ENCODE measurements at places on chromosomes 5 and 9.

- H3K4me3 ChIP-seq, result no peak overlapping the region
- H3K27me3 ChIP-seq, result no peaks in the 10 kb centered on the region
- no peak overlapping the region for H3K27ac ChIP-seq
- no peak for DNase-seq
- H3K4me1 ChIP-seq, result peaks cover 17% of the 10 kb centered on the region
These were observed 6.5 kb upstream of the SPATA24 start for GRCh38 chr5:139410121-139410992.

DNA sequence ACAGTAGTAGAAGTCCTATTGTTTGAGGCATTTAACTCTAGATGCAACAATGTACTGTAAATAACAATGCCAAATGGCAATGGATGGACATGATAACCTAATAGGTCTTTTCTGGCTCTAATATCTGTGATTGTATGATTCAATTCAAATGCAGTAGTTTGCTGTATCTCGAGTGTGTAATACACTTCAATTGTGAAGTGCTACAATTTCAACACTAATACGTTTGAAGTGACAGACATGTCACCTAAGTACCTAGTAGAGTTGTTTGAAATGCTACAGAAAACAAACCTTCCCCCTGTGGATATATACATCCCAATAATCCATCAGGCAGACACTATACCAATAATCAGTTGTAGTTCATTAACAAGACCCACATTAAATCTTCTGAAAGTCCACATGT, 305.9 kb upstream of the ITGA1 start:
- H3K27me3 ChIP-seq, result no peaks in the 10 kb centered on the region
- no peak for DNase-seq
- no peak overlapping the region for H3K27ac ChIP-seq
- H3K4me1 ChIP-seq, result no peaks in the 10 kb centered on the region

- H3K4me3 ChIP-seq, result no peak overlapping the region
- no peak for DNase-seq
- H3K36me3 ChIP-seq, result no peaks in the 10 kb centered on the region
- H3K27me3 ChIP-seq, result peaks cover 8% of the 10 kb centered on the region
- H3K27ac ChIP-seq, result no peak overlapping the region
These were observed 22.0 kb upstream of the TGFBI start for GRCh38 chr5:136006761-136007251.

- H3K27me3 ChIP-seq, result no peaks in the 10 kb centered on the region
- peaks cover 7% of the 10 kb centered on the region for H3K36me3 ChIP-seq
- DNase-seq, result no peak
These were observed 32.3 kb downstream of the ERP44 start for GRCh38 chr9:100066539-100066938.

GRCh38 chr9:16830806-16831205, 39.7 kb downstream of the BNC2 start:
- H3K4me3 ChIP-seq, result no peak overlapping the region
- no peaks in the 10 kb centered on the region for H3K36me3 ChIP-seq
- DNase-seq, result no peak
- peaks cover 14% of the 10 kb centered on the region for H3K27me3 ChIP-seq

- no peaks in the 10 kb centered on the region for H3K4me1 ChIP-seq
- H3K27ac ChIP-seq, result no peak overlapping the region
- H3K27me3 ChIP-seq, result peaks cover 9% of the 10 kb centered on the region
- no peak overlapping the region for H3K4me3 ChIP-seq
These were observed 17.3 kb upstream of the ZNF474 start for GRCh38 chr5:122112063-122112462.

DNA sequence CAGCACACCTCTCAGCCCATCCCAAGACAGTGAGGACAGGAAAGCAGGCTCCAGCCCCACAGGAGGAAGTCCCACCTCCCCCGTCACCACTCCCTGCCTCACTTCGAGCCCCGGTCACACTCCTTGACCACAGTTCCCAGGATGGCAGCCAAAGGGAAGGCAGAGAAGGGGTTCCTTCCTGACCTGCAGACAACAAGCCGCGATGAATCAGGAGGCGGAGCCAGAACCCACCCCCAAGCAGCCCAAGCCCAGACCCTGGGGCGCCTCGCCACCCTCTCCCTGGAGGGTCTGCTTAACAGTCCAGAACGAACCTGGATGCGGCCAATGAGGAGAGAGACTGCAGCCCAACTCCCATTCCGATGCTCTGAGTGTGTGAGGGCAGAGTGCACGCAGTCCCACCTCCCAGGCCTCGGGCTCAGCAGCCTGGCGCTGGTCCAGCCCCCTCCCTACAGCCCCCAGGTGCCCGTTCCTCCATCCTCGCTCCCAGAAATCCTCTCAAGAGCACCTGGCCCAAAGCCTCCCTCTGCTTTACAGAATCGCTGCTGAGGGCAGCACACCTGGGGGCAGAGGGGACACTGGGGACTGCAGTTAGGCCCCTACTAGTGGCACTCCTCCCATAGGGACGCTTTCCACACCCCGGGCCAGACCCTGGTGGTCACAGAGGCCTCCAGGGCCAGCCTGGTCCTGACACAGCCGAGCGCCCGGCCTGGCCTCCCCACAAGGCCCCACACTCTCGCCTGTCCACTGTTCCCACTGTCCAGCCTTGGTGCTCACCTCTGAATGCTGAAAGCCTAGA, 69.6 kb upstream of the LRRTM2 start:
- no peak overlapping the region for H3K4me3 ChIP-seq
- DNase-seq, result no peak
- H3K36me3 ChIP-seq, result peaks cover 28% of the 10 kb centered on the region
- peaks cover 9% of the 10 kb centered on the region for H3K4me1 ChIP-seq
- H3K27ac ChIP-seq, result no peak overlapping the region

DNA sequence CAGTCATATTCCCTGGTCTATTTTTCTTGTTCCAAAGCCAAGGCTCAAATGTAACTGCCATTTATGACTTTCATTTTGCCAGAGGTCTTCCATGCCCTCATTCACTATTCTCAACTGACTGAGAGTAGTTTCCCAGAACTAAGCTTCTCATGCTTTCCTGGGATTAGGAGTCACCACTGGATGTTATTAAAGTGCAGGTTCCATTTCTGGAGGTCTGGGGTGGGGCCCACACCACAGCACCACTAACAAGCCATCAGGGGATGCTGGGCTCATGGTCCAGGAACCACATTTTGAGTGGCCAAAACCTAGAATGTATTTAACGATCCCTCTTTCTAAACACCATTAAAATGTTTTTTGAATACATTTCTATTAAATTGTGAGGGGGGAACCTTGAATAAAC, 677.6 kb downstream of the SEMA5A start:
- no peak for DNase-seq
- no peaks in the 10 kb centered on the region for H3K27me3 ChIP-seq
- H3K36me3 ChIP-seq, result no peaks in the 10 kb centered on the region
- H3K27ac ChIP-seq, result no peak overlapping the region
- H3K4me1 ChIP-seq, result no peaks in the 10 kb centered on the region

DNA sequence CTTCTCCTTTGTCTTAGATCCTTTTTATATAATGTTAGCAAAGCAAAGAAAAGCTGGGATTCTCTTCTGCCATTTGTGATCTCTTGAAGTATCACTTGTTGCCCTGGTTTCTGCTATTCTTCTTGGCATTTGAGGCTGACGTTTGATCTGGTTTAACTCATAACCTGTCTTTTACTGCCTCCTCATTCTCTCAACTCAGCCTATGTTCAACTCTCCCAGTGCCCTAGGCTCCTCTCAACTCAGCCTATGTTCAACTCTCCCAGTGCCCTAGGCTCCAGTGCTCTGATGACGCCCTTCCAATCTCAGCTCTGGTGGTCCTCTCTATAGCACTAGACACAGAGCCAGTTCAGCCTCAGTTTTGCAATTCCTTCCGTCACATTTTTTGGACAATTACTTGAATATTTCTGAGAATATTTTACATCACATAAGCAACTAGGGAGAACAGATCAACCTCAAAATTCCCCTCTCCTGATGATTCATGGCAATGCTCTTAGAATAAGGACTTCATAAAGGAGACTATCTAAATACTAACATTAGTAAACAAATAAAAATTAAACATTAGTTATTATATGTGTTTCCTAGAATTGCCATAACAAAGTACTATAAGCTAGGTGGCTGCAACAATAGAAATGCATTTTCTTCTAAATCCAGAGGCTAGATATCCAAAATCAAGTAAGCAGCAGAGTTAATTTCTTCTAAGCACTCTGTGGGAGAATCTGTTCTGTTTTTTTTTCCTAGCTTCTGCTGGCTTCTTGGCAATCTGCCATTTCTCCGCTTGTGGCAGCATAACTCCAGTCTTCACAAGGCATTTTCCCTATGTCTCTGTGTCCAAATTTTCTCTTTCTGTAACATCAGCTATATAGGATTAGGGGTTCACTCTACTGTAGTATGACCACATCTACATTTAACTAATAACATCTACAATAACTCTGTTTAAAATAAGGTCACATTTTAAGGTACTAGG, 662.1 kb upstream of the FTMT start:
- H3K27ac ChIP-seq, result no peak overlapping the region
- no peak for DNase-seq
- no peaks in the 10 kb centered on the region for H3K36me3 ChIP-seq
- H3K4me3 ChIP-seq, result no peak overlapping the region

GRCh38 chr9:19701274-19701673, 87.6 kb downstream of the SLC24A2 start:
- H3K4me3 ChIP-seq, result no peak overlapping the region
- H3K27me3 ChIP-seq, result no peaks in the 10 kb centered on the region
- no peaks in the 10 kb centered on the region for H3K4me1 ChIP-seq

GRCh38 chr9:95666096-95666784, 149.5 kb upstream of the PTCH1 start:
- no peak overlapping the region for H3K27ac ChIP-seq
- peaks cover 21% of the 10 kb centered on the region for H3K27me3 ChIP-seq
- H3K36me3 ChIP-seq, result no peaks in the 10 kb centered on the region
- DNase-seq, result no peak

DNA sequence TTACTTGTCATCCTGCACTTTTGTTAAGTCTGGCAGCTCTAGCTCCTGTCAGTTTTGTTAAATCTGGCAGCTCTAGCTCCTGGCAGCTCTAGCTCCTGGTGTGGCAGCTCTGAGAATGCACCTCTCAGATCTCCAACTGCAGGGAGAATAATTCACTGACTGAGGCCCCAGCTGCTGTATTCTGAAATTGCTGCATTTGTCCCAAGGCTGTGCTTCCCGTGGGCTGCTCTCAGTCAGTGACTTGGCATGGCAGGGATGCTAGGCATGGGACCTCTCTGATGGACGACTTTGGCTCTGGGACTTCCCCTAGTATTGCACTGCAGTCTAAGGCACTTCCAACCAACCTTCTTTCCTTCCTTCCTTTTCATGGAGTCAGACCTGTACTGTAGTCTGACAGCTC, 475.7 kb downstream of the CCDC171 start:
- no peaks in the 10 kb centered on the region for H3K36me3 ChIP-seq
- peaks cover 6% of the 10 kb centered on the region for H3K4me1 ChIP-seq
- H3K4me3 ChIP-seq, result no peak overlapping the region

- DNase-seq, result no peak
- H3K4me3 ChIP-seq, result no peak overlapping the region
- H3K27ac ChIP-seq, result no peak overlapping the region
- H3K27me3 ChIP-seq, result no peaks in the 10 kb centered on the region
- no peaks in the 10 kb centered on the region for H3K36me3 ChIP-seq
- no peaks in the 10 kb centered on the region for H3K4me1 ChIP-seq
These were observed 384.5 kb upstream of the PIK3R1 start for GRCh38 chr5:67831048-67831447.

GRCh38 chr9:2093920-2094597, 78.9 kb downstream of the SMARCA2 start:
- H3K4me3 ChIP-seq, result no peak overlapping the region
- DNase-seq, result no peak
- H3K27me3 ChIP-seq, result no peaks in the 10 kb centered on the region
- peak overlapping the region; percentile 50 for H3K27ac ChIP-seq
- H3K36me3 ChIP-seq, result peaks cover 39% of the 10 kb centered on the region

GRCh38 chr5:95859661-95860060, 37.1 kb upstream of the GLRX start:
- H3K36me3 ChIP-seq, result no peaks in the 10 kb centered on the region
- no peak for DNase-seq
- H3K27me3 ChIP-seq, result peaks cover 19% of the 10 kb centered on the region

- no peak overlapping the region for H3K27ac ChIP-seq
- DNase-seq, result no peak
- H3K36me3 ChIP-seq, result no peaks in the 10 kb centered on the region
- no peaks in the 10 kb centered on the region for H3K27me3 ChIP-seq
These were observed 6.6 kb upstream of the MSMP start for GRCh38 chr9:35760651-35761050.

- no peak overlapping the region for H3K27ac ChIP-seq
- peaks cover 13% of the 10 kb centered on the region for H3K4me1 ChIP-seq
- no peak for DNase-seq
- H3K36me3 ChIP-seq, result no peaks in the 10 kb centered on the region
These were observed 50.2 kb upstream of the ZNF366 start for GRCh38 chr5:72557167-72558045.

DNA sequence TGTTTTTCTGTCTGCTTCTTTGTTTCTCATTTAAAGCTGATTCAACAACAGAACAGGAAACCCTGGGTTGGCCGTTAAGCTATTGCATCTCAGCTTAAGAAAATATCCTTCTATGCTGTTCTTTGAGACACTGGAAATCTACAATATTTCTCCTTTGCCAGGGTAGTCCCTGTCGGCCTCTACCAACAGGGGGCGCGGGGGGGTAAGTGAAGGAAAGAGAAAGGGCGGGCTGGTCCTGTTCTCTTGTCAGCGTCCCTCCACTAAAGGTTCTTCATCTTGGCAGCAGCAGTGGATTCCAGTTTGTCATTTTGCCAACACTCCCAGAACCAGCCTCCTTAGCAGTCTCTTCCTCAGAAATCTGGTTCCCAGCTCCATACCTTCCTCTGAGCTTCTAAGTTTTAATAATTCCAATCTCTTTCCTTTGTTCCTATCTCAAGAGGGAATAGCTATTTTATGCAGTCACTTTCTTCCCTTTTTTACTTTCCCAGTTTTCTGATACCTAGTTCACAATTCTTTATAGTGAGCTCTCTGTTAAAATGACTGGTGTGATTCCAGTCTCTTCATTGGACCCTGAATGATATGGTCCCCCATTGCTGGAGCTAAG, 222.3 kb downstream of the GLIS3 start:
- no peak overlapping the region for H3K4me3 ChIP-seq
- DNase-seq, result peak; percentile 17
- no peaks in the 10 kb centered on the region for H3K36me3 ChIP-seq
- peaks cover 2% of the 10 kb centered on the region for H3K4me1 ChIP-seq
- peaks cover 15% of the 10 kb centered on the region for H3K27me3 ChIP-seq

- no peak overlapping the region for H3K4me3 ChIP-seq
- H3K4me1 ChIP-seq, result no peaks in the 10 kb centered on the region
- peaks cover 16% of the 10 kb centered on the region for H3K27me3 ChIP-seq
These were observed 168.9 kb downstream of the PAPPA start for GRCh38 chr9:116322521-116322920.

DNA sequence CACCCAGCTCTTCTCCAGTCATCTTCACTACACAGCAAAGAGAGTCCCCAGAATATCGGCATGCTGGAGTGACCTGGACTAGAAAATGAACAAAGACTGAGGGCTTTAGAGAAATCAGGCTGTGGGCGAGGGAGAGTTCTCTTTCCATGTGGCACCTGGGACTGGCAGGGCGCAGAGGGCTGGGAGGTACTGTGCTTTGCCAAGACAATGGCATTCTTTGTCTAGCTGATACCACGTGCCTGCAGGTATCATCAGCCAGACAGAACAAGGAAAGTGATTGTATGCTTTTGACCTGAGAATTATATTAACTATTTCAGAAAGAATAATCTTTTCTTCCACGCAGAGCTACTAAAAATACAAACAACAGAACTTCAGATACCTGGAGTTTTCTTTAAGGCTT, 30.5 kb downstream of the DDX31 start:
- no peak for DNase-seq
- H3K4me1 ChIP-seq, result no peaks in the 10 kb centered on the region
- H3K4me3 ChIP-seq, result no peak overlapping the region

Measured in naive thymus-derived CD8-positive, alpha-beta T cell (primary cell).